ENCODE measurements at places on chromosomes 12 and 14.

DNA sequence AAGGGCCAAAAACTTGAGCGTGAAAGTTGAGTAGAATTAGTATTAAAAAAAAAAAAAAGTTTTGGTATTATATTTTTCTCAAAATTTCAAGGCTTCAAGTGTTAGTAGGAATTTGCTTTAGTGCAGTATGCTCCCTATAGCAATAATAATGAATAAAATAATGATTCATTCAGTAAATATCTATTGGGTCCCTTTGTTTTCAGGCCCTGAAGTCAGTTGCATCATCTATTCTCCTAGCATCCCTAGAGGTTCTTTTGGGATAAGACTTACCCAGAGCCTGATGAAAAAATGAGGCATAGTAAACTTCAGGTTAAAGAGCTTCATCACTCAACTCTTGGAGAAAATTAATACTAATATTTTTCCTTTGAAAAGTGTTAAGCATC is 1.1 kb downstream of the KMT5A start:
- DNase-seq = no peak

DNA sequence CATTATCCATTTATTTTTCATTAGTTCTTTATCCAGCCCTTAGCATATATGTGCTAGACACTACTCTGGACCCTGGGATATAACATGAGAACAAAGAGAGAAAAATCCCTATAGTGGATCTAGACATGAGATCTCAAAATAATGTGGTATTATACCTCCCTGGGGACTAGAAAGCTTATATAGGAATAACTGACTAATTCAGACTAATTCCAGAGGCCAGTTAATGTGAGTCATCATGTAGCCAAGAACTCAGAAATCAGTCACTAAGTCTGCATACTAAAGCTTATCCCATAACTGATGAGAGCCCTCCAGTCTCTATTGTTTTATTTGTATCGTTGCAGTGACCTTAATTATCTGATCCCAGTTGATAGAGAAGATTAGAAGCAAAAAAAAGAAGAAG is 267.1 kb upstream of the RGS6 start:
- no peak for DNase-seq

DNA sequence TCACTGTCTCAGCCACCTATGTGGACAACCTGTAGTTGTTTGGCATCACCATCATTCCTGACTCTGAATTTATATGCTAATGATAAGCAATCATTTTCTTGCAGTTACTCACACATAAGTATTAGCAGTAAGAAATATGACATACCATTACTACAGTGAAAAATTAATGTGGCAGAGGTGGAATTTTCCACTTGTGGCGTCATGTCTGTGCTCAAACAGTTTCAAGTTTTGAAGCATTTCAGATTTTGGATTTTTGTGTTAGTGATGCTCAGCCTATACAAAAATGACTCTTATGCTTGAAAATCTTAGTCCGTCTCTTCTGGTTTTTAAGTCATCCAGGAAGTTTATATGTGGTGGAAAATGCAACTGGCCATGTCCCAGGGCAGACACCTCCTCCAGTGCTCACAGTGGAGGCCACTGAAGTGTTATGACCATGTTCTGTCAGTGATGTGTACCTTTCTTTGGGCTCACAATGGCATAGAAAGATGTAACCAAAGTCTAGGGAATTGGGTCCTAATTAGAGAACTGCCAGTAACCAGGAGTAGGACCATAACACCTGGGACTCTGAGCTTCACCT is 220.6 kb downstream of the SYT1 start:
- DNase-seq = no peak

DNA sequence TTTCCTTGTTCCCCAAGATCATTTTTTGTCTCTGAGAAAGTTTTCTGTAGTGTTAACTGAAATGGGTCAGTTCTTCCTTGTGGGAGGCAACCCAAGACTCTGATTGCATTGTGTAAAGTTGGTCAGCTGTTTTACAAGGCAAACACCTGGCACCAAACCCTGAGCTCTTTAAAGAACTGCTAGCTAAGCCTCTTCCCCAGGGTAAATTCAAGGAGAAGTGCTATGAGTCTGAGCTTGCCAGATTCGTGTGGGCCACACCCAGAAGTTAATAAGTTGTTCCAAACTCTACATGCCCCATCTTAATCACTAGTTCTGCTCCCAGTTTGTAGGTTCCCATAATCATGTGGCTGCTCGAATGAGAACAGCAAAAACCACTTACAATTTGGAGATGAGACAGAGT is 214.5 kb downstream of the BTG1 start:
- DNase-seq = no peak

GRCh38 chr14:61491876-61492434 is 170.6 kb downstream of the PRKCH start:
- DNase-seq = no peak

- no peak for DNase-seq
Observed at GRCh38 chr14:61343991-61344405, 22.6 kb downstream of the PRKCH start.

DNA sequence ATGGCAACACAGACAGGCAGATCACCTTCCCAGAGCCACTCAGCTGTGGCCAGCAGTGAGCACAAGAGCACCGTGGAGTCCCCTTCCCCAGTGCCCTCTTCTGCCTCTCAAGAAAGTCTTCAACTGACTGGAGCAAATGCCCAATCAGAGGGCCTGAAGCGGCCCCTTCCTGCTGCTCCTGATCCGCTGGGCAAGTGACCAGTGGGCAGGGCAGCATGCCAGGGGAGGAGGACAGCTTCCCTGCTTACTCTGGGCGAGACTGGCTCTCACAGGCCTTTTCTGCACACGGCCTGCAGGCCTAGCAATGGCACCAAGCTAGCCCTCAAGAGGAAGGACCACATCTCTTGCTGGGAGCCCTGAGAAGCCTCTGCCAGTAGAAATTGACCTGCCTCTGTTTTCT is 890 bp downstream of the KRT71 start:
- DNase-seq = no peak

DNA sequence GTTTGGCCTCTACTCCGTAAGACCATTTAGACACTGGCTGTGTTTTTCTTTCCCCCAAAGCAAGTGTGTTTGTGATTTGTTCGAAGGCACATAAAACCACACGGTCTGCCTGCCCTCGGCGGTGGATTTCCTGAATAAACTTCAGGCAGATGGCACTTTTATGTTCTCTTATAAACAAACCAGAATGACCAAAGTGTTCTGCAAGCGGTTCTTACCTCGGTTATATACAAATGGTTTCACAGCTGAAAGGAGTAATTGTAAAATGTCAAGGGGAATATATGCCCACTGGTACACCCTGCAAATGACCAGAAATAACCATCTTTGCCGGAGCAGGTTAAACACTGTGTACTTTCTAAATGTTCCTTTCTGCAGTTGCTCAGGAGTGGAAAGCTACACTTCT is 1475.8 kb upstream of the TMEM132C start:
- DNase-seq = no peak

- DNase-seq = no peak
Observed at GRCh38 chr12:24081092-24081529, 131.6 kb upstream of the SOX5 start.

DNA sequence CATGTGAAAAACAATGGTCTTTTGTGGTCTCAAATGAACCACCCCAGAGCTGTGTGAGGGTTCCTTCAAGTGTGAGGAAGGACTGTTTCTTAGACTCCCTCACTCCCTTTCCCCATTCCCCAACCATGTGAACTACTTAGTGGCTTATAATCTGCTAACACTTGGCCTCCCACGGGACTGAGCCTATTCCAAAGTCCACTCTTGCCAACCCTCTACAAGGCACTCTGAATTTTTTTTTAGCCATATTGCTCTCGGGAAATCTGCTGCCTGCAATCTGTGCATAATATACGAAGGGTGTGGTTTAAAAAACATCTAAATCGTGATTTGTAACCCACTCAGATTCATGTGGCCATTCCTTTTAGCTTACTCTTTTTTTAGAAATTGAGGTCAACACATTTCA is 2.6 kb downstream of the SVOP start:
- no peak for DNase-seq

- DNase-seq = no peak
Observed at GRCh38 chr12:53233671-53234121, 1.7 kb upstream of the RARG start.

DNA sequence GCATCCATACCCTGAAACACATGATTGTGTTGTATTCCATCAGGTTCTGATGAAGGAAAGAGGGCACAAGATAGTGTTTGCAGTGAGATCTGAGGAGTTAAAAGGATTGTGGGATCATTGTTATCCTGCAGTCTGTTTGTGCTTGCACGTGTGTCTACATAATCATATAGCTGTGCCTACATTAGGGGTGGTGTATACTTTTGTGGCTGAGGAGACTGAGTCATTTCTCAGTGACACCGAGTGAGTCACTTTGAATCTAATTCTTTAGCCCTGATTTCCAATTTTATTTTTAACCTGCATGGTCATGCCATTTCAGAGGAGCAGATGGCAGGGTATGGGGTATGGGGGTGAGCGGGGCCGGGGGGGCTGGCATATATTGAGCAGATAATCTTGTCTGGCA is 133.2 kb downstream of the ANO4 start:
- DNase-seq = no peak

DNA sequence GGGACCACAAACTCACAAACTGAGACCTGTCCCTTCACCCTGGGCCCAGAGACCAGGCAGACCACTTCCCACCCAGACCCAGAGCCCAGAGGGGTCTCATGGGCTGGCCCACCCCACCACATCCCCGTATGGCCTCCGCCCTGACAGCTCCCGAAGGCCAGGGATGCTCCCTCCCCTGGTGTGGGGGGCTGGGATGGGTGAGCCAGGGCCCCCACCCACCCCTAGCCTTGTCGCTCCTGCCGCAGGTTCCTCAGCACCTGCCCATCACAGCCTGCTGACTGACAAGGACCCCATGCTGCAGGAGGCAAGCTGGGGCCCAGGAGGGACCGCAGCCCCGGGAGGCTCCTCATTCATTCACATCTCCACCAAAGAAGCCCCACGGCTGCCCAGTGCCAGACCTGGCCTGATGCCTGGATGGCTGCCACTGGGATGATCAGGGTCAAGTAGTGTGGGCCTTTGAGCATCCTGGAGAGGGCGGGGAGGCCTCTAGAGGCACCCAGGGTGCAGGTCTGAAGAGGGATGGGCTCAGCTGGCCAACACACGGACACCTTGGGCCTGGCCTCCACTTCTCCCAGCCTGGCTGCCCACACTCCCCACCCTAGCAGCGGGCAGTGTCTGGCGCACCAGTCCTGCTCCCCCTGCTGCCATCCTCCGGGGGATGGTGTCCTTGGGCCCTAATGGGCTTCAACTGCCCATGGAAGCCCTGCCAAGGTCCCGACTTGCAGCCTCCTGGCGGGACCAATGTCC is 24.7 kb upstream of the GPR132 start:
- no peak for DNase-seq

DNA sequence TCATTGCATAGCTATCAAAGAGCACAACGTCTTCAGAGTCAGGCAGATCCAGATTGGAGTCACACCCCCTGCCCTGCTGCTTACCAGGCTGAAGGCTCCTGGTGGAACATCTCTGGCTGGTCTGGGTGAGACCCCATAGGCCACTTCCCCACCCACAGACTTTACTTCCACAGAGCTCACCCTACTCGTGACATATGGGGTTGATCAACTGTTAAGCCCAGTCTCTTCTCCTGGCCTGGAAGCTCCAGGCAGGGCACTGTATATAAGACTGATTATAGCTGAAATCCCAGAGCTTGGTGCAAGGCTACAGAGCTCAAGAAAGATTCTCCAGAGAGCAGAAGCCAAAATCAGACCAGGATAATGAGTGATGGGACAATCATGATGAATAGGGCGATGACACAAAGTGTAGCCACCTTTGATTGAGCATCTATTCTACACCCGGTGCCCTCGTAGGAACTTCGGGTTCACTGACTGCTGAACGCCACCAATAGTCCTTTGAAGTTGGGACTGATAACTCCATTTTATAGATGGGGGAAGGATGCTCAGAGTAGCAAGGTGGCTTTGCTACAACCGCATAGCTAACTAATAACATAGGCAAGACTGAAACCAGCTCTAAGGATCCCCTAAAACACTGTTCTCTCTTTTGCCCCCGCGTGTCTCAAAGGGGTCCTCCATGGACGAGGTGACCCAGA is 287.8 kb downstream of the BCL11B start:
- no peak for DNase-seq

GRCh38 chr12:1698720-1699119 is 7.8 kb downstream of the ADIPOR2 start:
- no peak for DNase-seq
